ENCODE measurements at places on chromosomes 13 and 19.

GRCh38 chr19:33161201-33161600 is 29.3 kb downstream of the WDR88 start:
- DNase-seq, result no peak

GRCh38 chr13:91647361-91647990 is 249.1 kb downstream of the GPC5 start:
- no peak for DNase-seq

DNA sequence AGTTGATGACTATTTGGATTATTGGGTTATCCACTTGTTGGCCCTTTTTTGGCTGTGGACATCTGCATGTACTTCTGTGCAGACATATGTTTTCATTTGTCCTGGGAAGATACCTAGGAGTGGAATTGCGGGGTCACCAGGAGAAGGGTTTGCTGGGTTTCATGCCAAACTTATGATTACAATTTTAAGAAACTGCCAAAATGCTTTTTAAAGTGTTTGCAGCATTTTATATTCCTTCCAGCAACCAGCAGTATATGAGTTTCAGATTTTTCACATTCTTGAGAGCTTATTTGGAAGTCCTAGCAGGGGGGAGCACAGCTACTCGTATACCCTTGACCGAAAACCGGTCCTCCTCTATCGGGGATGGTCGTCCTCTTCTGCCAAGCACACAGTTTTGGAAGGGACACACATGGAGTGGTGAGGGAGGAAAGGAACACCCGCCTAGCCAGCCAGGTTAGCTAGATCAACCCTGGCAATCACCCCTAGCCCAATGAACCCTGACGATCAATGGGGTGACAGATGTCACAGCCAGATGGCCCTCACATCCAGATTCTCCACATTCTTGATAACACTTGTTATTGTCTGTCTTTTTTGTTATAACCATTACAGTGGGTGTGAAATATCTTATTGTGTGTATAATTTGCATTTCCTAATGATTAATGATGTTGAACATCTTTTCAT is 26.7 kb upstream of the RNF113B start:
- DNase-seq, result no peak

GRCh38 chr13:44093607-44094564 is 214.2 kb downstream of the LACC1 start:
- DNase-seq, result no peak

GRCh38 chr13:64525687-64526086 is 2704.4 kb downstream of the PCDH9 start:
- no peak for DNase-seq

GRCh38 chr13:96279904-96280303 is 190.0 kb downstream of the HS6ST3 start:
- DNase-seq, result no peak
